ENCODE measurements at places on chromosomes 6 and 20.
A peak's percentile ranks its signal among the peaks of the same experiment; 100 is the strongest.

- DNase-seq = no peak
Observed at GRCh38 chr20:12331236-12331635, 413.5 kb downstream of the BTBD3 start.

- peak; percentile 24 for DNase-seq
Observed at GRCh38 chr6:161101517-161101916, 109.9 kb downstream of the MAP3K4 start.

DNA sequence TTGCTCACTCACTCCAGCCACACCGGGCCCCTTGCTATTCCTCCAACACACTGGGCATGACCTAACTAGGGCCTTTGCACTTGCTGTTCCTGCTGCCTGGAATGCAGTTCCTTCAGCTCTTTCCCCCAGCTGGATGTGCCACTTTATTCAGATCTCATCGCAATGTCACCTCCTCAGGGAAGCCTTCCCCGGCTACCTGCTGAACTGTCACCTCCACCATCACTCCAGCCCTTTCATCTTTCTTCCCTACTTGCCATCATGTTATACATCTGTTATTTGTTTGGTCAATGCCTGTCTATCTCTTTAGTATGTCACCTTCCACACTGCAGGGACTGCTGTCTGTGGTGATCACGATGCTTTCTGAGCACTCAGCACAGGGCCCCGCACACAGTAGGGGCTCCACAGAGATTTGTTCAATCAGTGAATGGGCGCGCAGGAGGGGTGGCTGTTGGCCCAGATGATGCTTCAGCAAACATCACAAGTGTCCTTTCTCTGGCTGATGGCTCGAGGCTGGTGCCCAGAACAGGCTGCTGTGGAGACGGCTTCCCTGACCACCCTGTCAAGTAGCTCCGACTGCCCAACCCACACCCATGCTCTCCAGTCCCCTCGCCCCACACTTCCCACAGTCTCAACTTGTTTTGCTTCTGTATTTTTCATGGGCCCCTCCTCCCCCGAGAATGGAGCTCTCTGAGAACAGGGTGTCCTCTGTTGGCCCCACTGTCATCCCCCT, 31.8 kb downstream of the CEBPB start:
- DNase-seq = no peak

GRCh38 chr20:57106692-57107091, 159.7 kb downstream of the BMP7 start:
- DNase-seq = no peak

- DNase-seq = peak; percentile 77
Observed at GRCh38 chr6:139473231-139473701, 98.8 kb upstream of the CITED2 start.

DNA sequence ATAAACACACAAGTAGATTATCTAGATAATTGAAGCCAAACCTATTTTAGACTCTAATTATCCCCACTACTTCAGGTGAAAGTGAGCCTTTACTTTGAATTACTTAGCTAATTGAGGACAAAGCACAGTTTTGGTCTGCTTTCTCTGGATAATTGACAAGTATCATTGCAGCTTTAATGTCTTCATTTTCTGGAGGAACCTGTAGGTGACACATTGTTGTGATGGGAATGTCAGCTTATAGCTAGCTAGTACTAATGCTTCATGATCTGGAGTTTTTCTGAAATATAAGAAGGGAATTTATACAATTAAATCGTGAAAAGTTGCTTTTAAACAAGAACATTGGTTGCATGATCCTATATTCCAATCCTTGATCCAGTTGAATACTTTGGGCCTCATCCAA, 319.3 kb upstream of the CITED2 start:
- DNase-seq = no peak

GRCh38 chr20:59221049-59221706, 57.6 kb downstream of the ZNF831 start:
- peak; percentile 26 for DNase-seq

- peak; percentile 22 for DNase-seq
Observed at GRCh38 chr6:37433657-37434271, 743 bp downstream of the CMTR1 start.

DNA sequence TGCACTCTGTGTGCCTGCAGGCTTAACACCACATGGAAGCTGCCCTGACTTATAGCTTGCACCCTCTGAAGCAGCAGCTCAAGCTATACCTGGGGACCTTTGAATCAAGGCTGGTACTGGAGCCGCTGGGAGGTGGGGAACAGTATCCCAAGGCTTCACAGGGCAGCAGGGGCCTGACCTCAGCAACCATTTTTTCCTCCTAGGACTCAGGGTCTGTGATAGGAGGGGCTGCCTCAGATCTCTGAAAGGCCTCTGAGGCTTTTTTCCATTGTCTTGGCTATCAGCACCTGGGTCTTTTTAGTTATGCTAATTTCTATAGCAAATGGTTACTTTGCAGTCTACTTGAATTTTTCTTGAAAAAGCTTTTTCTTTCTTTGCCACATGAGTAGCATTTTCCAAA, 80.2 kb upstream of the OPRM1 start:
- no peak for DNase-seq

- DNase-seq = no peak
Observed at GRCh38 chr6:17574866-17575560, 25.1 kb upstream of the FAM8A1 start.

DNA sequence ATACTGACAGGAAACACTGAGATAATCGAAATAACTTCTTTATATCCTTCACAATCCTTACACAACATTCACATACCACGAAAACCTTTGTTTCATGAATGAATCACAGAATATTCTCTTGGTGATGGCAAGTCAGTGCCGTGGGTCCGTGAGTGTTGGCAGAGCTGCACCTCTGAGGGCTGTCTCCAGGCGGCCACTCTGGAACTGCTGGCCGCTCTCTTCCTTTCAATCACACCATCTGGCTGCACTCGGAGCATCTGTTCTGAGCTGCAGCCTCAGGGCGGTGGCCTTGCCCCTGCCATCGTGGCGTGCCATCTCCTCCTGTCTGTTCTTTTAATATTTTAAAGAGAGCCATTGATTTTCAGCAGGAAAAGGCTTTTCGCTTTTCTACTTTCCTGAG, 129.4 kb upstream of the AFDN start:
- peak; percentile 44 for DNase-seq

GRCh38 chr20:56423886-56424285, 11.8 kb downstream of the CASS4 start:
- DNase-seq = no peak

DNA sequence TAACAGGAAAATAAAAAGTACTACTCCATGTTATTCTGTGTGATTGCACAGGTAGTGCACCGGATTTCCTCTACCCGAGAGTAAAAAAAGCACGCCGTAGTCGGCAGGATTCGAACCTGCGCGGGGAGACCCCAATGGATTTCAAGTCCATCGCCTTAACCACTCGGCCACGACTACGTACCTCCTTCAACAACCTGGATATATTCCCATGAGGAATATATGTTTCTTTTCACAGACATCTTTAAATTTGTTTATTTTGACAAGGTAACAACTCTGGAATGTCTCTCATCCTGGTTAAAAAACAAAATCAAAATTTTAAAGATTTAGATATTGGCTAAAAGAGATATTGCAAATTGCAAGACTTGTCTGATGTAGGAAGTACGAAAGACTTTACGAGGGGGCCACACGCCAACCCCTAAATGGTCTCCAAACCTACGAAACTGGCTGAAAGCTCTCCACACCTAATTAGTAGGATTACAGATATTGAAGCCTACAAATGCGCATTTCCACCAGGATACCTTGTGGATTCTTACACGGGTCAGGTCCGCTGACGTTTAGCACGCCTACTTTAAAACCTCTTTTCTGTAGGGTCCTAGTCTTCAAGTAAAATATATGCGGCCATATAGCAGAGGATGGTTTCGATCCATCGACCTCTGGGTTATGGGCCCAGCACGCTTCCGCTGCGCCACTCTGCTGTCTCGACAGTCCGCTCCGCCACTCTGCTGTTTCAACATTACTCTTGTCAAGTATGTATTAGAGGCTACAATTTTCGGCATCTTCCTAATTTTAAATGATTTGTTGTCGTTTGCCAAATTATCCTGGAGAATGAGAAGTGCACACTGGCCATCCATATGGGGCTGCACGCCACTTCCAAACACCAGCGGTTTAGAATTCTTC, 52.2 kb upstream of the BTN3A2 start:
- peak; percentile 94 for DNase-seq

DNA sequence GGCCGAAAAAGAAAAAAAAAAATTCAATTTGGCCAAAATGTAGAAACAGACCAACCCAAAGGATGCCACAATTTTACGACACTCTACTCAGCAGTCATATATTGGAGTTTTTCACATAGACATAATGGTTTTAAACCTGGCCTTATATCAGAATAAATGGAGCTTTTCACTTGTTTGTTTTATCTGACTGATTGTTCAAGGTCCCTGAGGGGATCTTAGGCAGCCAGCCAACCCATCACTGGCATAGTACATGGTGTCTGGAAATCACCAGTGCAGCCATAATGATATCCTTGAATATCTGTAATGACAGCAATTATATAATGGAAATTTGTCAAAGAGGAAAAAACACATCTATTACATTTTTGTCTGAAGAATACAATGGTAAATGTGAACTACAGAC, 96.9 kb downstream of the PRSS35 start:
- no peak for DNase-seq

DNA sequence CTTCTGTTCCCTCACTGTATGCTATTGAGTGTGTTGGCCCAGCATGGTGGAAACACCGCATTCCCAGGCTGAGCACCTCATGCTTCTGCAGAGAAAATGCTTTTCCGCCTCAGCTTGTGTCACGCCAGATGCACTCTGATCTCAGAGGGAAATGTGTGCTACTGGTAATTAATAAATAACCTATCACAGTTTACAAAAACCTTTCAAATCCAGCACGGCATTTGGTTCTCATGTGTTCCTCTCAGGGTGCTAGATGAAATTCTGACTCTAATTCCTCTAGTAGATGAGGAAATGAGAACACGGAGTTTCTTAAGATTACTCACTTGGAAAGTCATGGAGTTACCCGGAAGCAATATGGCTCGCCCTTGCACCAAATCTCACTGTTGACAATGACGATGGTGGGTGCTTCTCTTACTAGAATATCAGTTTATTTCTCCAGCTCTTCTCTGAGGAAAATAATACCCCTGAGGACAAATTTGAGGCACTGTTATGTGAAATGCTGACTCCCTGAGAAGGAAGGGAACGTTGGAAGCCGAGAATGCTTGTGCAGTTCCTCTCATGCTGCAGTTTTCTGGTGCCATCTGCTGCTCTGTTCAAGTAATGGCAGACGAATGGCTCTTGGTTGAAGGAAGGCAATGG, 116.6 kb downstream of the RNF144B start:
- peak; percentile 61 for DNase-seq

DNA sequence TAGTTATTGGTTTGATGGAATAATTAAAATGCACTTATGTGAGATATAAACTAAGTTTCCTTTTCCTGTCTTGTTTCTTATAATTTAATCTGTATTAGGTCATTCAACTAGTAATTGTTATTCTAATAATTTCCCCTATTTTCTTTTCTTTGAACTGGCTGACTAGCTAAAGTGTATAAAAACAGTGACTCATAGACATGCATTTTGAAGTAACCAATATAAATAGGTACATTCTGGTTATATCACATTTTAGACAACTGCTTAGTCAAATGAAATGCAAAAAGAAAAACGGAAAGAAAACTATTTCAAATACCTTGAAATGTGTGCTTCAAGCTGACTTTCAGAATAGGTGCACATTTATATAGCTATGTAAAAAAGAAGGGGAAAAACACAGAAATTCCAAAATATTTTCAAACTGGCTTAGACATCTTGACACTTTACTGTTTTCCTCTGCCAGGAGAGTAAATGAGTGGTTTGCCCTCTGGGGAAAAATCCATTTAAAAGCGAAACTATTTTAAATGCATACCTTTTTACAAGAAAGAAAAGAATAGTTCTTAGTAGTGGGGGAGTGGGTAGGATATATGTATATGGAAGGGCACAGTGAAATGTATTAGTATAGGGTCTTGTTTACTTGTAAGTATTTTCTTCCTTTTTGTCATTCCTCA, 28.3 kb downstream of the KCNQ5 start:
- no peak for DNase-seq

- peak; percentile 59 for DNase-seq
Observed at GRCh38 chr6:125748406-125749172, 843 bp upstream of the HEY2 start.

- no peak for DNase-seq
Observed at GRCh38 chr20:4113615-4114603, 98.6 kb upstream of the RNF24 start.

DNA sequence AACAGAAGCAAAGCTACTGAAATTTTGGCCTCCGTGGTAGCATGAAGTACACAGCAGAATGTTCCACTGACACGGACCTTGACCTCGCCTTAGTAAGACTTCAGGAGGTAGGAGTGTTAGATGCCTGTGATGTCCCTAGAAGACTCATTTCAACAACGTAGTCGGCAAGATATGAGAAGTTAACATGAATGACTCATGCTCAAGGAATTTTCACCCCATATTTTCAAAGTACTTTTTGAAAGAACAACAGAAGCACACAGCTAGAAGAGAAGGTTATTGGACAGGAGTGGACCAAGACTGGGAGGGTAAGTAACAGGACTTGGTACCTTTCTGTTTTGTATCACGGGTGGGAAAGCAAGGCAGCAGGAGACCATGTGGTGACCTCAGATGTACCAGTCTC, 78.0 kb downstream of the DZANK1 start:
- no peak for DNase-seq

- no peak for DNase-seq
Observed at GRCh38 chr6:43708860-43709653, 21.5 kb upstream of the MRPS18A start.

DNA sequence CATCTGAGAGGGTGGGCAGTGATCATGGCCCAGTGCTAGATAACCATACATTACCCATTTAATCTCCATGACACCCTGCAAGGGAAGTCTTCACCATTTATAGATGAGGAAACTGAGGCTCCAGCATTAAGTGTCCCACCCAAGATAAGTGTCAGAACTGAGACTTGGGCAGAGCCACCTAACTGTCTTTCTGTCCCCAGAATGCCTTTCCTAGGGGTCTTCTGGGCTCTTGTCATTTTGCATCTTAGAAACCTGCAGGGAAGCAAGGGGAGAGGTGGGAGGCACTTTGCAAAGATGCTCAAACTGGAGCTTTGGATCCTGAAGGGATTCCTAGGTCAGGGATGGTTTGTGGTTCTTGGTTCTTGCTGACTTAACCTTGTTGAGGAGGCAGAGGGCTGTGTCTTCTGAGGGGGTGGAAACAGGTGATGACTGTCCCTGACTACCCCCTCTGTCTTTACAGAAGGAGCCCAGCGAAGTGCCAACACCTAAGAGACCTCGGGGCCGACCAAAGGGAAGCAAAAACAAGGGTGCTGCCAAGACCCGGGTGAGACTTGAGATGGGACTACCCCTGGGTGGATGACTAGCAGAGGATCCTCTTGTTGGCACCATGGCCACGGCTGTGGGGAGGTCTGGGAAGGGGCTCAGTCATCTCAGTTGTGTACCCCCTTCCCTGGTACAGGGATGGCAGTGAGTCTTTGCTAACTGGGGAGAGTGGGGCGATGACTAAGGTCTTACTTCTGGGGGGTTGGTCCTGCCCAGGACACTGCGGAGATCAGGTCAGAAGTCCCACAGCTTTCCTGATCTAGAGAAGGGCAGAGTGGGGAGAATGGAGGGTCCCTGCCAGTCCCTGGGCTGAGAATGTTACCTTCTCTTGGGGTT, 5.8 kb downstream of the HMGA1 start:
- peak; percentile 2 for DNase-seq
